ENCODE measurements at places on chromosomes 7 and 10.

- DNase-seq, result no peak
Observed at GRCh38 chr7:2719007-2719406, 31.0 kb downstream of the AMZ1 start.

DNA sequence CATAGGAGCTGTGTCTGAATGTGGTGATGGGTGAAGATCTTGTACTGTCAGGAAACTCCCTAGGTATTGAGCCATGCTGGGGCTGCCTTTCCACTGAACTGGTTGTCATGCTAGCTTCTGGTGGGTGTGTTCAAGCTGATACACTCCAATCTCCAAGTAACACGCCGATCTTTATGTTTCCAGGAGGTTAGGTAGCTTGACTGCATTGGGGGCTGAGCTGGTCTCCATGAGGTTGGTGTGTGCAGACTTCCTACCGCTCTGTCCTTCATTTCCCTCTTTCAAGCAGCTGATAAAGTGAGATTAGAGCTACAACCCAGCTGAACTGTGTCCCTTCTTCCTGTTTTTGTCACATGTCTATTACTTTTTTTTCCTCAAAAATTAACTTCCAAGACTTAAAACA is 265.5 kb downstream of the ANKRD30A start:
- no peak for DNase-seq

DNA sequence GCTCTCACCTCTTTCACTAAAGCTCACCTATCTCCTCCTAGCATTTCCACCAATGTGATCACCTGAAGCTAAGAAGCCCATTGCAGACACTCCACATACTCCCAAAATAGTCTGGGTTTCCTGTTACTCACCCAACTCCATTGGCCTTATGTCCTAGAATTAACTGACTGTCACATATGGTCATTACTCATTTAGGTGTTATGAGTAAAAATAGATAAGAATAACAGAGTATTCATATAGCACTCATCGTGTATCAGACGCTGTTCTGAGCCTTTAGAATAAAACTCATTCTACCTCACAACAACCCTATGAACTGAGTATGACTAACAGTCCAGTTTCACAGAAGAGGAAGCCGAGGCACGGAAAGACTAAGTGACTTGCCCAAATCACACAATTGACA is 174.2 kb upstream of the NPVF start:
- no peak for DNase-seq

DNA sequence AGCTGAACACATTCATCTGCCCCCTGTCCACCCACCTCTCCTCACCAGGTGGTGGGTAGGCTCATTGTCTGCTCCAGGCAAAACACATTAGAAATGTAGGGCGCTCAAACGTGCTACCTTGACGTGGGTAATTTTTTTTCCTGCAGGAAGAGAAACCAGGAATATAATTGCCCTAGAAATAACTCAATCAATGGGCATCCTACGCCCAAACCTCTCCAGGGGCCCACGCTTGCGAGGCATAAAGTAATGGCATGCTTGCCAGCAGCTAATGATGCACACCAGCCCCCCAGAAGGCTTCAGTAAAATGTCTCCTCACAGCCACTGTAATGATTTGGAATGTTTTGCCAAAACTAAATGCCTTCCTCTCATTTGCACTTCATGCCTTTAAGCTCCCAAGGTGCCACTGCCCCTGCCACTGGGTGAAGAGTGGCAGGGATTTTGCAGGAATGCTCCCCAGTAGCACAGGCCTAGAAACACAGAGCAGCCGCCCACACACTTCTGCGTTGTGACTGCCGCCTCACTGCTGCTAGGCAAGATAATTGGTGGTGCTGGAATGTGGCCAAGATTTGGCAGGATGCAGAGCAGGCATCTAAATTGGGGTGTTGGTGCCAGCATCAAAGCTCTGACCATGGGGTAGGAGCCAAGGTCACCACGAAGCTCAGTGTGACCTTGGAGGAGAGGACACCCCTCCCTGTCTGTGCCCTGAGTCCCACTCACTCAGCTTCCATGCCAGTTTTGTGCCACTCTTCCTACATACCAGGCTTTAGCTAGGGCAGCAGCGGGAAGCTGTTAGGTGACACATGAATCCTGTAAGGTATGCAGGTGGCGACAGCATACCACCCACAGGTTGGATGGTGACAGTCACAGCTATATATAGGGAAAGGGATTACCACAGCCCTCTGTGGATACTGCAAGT is 48.7 kb upstream of the PPP1R3C start:
- no peak for DNase-seq

DNA sequence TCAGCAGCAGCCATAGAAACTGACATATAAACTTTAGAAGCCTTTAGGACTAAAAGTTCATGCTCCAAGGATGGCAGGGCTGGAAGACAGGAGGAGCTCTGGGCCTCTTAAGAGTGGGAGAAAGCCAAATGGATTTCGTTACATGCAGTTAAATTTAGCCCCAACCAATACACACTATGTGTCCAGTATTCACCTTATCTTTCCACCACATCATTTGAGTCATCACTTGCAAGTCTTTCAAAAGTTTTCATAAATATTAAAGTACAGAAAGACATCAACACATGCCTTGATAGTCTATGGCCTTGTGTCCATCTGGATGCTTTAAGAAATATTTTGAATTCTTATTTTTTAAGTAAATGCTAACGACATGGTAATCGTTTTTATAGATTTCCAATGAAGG is 392.4 kb upstream of the LRRN3 start:
- DNase-seq, result no peak

DNA sequence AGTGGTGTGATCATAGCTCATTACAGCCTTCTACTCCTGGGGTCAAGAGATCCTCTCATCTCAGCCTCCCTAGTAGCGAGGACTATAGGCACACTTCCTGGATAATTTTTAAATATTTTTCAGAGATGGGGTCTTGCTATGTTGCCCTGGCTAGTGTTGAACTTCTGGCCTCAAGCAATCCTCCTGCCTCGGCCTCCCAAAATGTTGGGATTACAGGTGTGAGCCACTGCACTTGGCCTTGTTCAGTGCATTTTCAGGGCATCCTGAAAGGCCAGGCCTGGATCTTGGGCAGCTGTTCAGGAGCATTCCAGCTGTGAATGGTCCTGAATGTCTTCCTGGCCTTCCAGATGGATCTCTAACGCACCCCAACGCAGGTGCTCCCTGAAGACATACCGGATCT is 95.7 kb downstream of the PFKFB3 start:
- DNase-seq, result no peak

GRCh38 chr7:117011419-117012260 is 58.3 kb downstream of the ST7 start:
- DNase-seq, result no peak

DNA sequence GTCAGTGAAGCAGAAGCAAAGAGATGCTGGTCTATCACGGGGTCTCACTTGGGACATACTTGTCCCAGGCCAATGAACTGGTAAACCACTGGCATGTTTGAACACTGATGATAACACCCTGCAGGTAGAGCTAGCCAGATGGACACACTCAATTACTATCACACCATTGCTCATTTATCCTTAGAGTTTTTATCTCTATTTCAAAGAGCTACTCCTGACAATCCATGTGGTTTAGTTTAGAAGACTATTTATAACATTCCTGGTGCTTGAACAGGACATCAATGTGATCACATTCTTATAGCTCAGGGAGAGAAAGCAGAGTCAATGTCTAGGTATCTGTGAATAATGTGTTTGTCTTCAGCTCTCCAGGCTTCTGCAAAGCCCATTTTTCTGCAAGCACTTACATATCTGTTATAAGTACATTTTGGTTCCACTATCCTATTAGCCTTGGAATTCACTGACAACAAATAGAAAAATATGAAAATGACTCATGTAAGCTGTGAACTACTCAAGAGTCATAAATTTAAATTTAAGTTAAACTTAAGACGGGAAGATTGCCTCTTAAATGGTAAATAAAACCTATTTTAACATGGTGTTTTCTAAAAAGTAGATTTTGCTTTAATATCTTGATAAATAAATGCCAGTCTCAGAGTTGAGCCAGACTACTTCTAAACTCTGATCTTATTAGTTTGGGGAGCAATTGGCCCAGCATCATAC is 106.7 kb upstream of the MBL2 start:
- DNase-seq, result no peak

DNA sequence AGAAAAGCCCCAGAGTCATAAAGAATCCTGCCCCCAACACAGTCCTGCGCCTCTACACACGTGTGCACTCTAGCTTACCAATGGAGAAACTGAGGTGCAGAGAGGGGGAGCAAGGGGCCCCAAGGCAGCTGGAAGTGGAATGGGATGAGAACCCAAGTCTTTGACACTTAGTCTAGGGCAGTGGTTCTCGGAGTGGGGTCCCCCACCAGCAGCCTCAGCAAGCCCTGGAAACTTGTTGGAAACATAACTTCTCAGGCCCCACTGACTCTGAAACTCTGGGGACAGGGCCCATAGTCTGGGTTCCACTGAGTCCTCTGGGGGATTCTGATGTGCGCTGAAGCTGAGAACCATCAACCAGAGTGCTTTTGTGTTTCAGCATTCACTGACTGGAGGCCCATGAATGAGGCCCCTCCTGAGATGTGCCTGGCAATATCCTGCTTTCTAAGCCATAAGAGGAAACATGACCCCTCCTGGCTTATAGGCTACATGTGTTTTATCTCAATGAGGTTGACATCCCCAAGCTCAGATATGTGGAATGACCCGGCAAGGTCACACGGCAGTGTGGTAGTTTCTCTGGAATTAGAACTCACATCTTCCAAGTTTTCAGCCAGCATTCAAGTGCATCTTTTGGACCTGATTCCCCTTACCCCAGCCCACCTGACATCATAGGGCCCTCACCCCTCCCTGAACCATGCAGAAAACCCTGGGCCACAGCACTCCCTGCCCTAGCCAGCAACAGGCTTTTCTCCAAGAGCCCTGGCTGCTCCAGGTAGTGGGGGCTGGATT is 147.3 kb upstream of the PCBD1 start:
- no peak for DNase-seq

GRCh38 chr10:121579656-121580055 is 18.6 kb downstream of the FGFR2 start:
- DNase-seq, result no peak

DNA sequence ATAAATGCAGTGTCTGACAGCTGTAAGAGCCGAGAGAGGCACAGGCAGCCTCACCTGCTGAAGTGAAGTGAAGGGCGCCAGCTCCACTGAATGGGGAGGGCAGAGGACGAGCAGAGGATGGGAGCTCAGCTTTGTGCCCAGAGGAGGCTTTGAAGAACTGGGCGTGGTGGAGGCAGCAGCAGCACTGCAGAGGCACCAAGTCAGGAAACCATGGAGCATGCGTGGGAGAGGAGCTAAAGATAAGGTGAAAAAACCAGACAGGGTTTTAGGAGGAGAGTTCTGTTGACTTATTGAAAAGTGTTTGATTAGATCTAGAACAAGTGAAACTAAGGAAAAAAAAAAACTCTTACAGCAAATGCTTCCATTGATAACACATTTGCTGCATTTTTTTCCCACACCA is 216.4 kb downstream of the CXCL12 start:
- DNase-seq, result no peak

DNA sequence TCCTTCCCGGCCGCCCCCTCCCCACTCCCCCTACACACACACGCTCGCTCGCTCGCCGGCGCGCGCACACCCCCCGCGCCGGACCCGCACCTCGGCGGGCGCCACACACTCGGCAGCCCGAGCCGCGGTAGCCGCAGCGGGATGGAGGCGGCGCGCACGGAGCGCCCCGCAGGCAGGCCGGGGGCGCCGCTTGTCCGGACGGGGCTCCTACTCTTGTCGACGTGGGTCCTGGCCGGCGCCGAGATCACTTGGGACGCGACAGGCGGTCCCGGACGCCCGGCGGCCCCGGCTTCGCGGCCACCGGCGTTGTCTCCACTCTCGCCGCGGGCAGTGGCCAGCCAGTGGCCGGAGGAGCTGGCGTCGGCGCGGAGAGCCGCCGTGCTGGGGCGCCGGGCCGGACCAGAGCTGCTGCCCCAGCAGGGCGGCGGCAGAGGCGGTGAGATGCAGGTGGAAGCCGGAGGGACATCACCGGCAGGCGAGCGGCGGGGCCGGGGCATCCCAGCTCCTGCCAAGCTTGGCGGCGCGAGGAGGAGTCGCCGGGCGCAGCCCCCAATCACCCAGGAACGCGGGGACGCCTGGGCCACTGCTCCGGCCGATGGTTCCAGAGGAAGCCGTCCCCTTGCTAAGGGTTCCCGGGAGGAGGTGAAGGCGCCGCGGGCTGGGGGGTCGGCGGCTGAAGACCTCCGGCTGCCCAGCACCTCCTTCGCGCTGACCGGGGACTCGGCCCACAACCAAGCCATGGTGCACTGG is at the start of gene SORCS3:
Gene SORCS3 (plus strand): TSS at position 104 of the 750 bp plus-strand sequence.
- no peak for DNase-seq

DNA sequence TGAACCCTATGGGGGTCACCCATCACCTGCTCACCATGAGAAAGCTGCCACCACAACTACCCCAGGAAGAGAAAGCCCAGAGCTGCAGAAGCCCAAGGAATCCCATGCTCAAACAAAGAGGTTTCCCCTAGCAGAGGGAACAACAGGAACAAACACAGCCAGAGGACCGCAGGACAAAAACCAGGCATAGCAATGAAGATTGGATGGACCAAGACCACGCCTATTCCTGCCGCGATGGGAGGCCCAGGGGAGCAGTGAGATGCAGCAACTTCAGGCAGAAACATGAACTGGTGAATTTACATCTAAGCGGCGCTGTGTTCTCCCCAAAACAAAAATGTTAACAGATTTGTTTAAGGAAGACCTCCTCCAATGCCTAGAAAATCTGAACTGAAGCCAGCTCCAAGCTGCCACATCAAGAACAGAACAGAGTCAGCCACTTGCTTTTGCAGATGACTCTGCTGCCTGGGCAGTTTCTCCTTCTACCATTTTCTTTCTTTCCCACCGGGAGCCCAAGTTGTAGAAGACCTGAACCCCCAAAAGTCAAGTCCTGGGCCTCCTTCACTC is 134.2 kb upstream of the NEBL start:
- DNase-seq, result no peak

GRCh38 chr7:140696024-140696679 is 356 bp upstream of the NDUFB2 start:
- no peak for DNase-seq

DNA sequence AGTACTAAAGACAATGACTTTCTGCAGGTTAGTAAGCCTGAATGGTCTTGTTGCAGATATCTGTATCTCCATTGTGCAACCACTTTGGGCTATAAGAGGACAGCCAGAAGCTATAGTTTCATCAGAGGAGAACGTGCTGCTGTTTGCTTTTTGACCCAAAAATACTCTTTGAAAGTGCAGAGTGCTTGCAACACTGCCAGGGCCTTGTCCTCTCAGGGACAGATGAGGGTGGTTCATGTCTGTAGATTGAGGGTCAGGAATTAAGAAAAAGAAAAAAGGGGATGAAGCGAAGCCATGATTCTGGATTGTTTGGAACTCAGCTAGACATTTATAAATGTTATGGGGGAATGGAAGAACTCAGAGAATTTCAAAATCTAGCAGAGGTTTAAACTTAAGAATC is 212.5 kb downstream of the SEC23IP start:
- no peak for DNase-seq

- no peak for DNase-seq
Observed at GRCh38 chr10:113479346-113480080, 73.3 kb upstream of the HABP2 start.

Data from HS-27A (cell line).